Suppressor macrophage (primary cell): ENCODE measurements at places on chromosomes 1 and 21.

- peak; percentile 73 for DNase-seq
These were observed 31.3 kb downstream of the SMAP2 start for GRCh38 chr1:40404670-40405462.

- DNase-seq: peak; percentile 49
These were observed 52.0 kb downstream of the LAMC2 start for GRCh38 chr1:183238071-183238470.

GRCh38 chr1:229136822-229137221, 134.1 kb upstream of the RAB4A start:
- peak; percentile 82 for DNase-seq

GRCh38 chr1:246161626-246162025, 345.5 kb downstream of the SMYD3 start:
- no peak for DNase-seq

- no peak for DNase-seq
These were observed 1005.4 kb downstream of the ADGRL2 start for GRCh38 chr1:82806133-82806532.

DNA sequence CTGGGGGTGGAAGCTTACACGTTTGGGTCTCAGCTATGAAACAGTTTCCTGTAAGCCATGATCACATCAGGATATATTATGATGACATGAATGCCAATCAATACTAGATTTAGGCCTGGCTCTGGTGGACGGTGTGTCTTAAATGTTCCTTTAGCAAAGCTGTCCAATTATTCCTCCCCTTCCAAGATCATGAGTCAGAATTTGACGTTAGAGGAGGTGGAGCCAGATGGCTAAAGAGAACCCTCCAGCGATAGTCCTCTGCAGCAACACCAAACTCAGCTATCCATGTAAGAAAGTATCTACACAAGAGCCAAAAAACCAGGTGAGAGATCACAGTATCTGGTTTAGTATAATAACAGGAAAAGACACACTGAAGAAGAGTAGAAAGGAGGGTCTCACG, 47.8 kb downstream of the PACC1 start:
- no peak for DNase-seq

DNA sequence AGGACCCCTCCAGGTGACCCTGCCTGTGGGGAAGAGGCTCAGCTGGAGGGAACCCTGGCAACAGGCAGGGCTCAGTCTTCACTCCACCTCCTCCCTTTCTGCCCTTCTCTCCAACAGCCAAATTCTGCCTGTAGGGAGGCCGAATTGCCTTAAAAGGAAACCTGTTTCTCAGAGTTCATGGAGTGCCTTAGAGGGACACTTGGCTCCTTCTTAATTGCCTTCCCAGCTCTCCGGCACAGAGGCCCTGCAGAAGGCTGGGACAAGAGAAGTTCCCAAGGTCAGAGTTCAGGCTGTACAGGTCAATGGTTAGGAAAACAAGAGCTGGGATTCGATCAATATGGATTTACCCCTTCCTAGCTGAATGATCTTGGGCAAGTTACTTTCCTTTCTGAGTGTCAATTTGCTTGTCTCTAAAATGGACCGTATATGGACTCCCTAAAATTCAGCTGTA, 6.2 kb downstream of the CSRP1 start:
- no peak for DNase-seq

GRCh38 chr1:174165471-174166137, 6.3 kb downstream of the RABGAP1L start:
- no peak for DNase-seq

DNA sequence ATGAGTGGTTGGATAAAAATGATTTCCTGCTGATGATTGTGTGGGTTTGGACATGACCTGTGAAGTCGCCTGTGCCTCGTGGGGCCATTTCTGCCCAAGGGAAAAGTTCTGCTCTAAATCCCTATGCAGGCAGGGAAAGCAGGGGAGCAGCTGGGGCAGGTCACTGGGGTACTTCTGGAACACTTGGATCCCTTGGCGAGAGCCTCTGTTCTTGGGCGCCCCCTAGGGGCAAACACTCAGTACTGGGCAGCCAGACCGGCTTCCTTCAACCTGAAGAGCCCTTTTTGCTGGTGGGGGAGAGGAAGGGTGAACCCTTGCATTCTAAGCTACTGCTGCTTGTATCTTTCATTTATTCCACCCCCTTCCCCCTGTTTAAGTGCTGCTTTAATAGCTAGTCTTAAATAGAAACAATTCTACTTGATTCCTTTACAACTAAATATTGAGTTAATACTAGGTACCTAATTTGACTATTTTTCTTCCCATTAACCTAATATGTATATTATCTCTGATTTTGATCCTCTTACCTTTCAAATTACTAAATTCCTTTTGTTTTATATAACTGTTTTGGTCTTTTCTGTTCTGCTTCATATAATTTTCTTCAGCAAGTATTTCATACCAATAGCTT, 5.1 kb upstream of the CLEC20A start:
- peak; percentile 82 for DNase-seq

GRCh38 chr1:193338194-193338593, 151.8 kb upstream of the B3GALT2 start:
- DNase-seq: peak; percentile 1

DNA sequence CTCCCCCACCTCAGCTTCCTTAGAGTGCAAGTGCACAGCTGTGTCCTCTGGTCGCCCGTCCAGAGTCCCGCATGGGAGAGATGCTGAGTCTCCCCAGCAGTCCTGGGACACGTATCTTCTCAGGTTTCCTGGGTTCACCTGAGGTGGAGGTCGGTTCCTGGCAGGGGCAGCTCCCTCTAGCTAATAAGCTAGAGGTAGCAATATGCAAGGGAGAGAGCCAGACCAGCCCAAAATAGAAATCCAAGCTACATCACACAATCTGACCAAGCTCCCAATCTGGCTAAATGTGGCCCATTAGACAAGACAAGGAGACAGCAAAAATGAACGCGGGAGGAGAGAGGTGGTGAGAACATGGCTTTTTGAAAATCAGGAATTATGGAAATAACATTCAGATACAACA, 30.9 kb upstream of the CADM3 start:
- no peak for DNase-seq

DNA sequence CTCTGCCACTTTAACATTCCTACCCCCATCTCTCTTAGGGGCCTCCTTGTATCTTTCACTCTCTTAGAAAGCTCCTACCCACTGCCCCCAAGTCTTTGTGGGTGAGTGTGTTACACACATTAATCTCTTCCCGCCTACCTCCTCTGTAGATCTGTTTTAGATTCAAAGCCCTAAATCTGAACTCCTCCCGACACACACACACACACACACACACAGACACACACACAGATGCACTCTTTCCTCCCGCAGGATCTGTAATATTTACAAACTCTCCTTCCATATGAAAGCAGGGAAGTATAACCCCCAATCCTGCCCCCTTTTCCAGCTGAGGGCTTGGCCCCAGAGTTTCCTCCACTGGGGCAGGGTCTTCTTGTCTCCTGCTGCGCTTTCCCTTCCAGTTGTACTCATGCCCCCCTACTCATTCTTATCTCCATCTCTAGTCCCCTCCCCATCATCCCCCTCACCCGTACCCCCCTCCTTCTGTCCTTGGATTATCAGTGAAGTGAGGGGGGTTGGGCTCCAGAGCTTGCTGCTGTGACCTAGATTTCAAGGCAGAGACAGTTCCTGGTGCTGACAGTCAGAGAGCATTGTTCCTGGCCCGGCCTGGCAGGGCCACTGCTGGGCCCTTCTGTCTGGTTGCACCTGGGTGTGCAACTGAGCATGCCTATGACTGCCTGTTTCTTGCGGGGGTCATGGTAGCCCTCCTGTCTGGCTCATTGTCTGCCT, 4.3 kb downstream of the PEA15 start:
- DNase-seq: no peak

DNA sequence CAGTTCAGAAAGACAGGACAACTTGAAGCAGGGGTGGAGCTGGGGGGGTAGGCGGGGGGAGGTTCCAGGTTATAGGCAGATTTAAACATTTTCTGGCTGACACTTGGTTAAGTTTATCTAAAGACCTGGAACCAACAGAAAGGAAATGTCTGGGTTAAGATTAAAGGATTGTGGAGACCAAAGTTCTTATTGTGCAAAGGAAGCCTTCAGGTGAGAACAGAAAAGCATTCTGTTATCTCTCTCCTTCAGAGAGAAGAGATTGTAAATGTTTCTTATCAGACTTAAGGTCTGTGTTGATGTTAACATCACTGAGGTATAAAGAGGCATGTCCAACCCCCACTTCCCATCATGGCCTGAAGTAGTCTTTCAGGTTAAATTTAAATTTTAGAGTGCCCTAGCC, 3.7 kb upstream of the ACADM start:
- no peak for DNase-seq

DNA sequence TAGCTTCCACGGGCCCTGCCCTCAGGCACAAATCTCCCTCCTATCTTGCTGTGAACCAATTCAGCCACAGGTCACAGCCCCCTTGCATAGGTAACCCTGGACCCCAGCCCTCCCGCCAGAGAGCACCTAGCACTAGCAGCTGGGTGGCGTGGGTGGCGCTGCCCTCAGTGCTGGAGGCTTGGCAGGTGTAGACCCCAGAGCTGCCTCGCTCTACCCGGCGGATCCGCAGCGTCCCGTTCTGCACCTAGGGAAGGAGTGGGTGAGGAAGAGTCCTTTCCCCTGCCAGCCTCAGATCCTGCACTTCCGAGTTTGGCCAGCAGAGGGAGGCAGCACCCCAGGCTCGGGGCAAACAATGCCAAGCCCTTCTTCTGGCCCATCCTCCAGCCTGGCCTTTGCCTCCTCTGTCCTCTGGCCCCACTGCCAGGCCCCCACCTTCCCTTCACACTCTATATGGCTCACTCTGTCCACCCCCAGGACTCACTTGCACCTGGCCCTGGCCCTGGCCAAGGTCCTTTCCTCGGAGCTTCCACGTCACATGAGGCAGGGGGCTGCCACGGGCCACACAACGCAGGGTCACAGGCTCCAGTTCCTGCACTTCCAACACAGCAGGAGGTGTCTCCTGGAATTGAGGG, 9.0 kb downstream of the IGSF9 start:
- DNase-seq: peak; percentile 79

DNA sequence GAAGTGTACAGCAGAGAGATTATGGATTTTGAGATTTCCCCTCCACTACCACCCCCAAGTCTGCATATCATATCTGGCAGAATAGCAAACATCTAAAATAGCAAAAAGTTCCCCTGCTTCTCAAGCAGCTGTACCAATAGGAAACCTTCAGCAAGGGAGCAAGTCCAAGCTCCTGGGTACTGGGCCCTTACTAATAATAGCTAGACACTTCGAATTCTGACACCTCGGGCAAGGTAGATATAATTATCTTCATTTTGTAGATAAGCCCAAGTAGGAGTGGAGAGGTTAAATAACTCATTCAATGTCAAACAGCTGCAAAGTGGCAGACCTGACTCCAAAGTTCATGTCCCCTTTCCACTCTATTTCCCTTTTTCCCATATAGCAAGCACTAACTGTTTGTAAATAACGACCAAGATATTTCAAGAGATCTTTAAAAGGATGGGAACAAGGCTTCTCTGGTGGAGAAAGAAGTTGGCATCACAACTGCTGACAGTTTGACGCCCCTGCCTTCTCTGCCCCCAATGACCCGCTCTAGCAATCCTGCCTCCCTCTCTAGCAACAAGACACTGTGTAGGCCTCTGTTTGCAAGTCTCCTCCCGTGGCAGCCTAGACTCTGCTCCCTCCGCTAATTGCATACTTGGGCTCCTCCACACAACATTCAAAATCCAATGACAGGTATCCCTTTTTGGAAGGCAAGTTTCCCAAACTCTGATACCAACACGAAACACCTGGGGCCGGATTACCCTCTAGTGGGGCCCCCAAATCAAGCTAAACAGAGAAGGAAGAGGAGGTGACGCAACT, 18.7 kb upstream of the ADAR start:
- DNase-seq: peak; percentile 38

DNA sequence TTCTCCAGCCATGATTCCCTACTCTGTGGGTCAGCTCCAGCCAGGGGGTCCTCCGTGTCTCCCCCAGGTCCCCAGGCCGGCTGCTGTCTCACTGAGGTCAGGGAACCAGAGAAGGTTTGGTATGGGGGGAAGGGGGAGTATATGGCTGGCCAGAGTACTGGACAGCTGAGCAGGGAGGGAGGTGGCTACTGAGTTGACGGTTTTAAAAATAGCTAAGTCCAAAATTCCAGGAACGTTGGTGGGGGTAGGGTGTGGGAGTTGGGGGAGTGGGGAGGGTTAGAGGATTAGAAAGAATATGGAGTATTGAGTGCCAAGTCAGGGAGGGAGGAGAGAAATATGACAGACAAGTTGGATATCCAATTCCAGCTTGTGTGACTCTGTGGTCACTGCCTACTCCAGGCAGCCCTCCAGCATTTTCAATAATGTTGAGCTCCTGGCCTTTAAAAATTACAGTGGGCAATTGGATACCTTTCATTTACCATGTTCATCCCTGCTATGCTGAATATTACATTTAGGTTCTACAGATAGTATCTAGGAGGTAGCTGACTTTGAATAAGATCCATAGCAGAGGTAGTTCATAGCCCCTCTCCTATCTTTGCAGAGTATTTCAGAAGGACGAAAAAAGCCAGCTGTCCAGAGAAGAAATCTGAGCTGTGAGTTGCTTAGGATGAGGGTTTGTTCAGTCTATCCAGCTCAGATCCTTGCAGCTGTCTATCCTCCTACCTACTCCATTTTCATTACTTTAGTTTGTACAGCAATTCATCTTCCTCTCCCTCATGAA, at the start of gene HJV:
TSS of gene HJV (minus strand) at position 114 of the 781 bp plus-strand sequence. CDS start 1,504 bp downstream, outside the sequence.
- no peak for DNase-seq

DNA sequence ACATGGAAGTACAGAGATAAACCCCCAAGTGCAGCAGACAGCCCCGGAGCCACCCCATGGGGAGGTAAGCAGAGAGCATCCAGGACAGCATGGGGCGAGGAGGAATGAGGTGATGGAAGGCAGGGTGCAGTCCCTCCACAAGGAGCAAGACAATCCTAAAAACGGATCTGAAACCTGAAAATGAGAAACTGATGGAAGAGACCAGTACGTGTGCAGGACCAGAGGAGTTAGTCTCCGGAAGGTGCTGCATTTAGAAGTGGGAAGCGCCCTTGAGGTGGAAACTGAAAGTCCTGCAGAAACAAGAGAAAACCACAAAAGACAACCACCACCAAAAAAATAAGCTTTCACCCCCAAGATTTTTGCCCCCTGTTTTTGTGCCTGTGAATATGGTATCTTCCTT, 17.4 kb upstream of the DDOST start:
- no peak for DNase-seq

DNA sequence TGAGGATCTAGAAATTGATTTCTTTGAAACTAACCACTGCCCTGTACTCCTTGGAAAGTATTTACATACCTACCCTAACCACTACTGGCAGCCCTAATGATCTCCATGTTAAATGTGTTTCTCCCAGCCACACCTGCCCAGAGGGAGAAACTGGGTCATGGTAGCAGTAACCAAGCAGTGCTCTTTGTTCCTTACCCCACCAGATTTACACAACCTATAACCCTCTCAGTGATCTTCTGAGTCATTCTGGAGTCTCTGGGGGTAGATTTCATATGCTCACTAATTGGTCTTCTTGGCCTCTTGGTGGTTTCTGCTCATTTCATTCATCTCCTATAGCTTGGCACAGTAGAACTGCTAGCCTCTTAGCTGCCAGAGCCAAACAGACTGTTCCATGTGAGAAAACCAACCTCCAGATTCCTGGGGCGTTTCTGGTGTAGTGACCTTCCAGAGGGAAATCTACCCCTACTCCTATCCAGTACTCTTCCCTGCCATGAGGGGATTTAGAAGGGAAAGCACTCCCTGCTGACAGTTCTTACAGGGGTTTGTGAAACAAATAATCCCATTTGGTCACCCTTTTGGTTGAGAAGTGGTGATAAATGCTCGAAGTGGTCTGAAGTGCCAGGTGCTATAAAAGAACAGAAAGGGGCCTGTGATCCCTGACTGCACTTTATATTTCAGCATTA, 36.2 kb upstream of the LRIG2 start:
- no peak for DNase-seq

- no peak for DNase-seq
These were observed 132.5 kb upstream of the DPT start for GRCh38 chr1:168861421-168862004.

- peak; percentile 23 for DNase-seq
These were observed 6.2 kb downstream of the TRAF5 start for GRCh38 chr1:211332830-211333229.
